ENCODE measurements at places on chromosomes 6 and 20.

DNA sequence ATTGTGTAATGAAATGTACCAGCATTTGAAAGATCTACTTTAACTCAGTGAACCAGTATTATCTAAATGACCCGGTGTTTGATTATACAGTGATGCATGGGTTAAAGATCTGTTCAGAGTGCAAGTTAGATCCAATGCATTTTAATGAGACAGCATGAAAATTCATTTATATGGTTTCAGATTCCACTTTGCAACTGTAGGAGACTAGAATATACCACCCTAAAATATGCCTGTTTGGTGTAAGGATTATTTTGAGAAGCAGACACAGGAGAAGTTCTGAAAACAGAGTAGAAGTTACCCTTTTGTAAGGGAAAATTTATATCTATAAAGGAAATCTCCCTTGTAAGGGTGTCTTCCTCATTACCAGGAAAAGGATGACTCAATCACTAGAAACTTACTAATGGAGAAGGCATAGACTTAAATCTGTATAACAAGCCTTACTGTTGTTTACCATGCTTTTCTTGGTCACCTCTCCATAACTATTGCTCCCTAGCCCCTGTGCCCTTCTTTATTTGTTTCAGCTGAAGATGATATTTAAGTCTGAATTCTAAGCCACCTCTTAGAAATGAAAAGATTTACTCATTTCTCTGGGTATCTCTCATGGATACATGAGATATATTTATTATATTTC is 105.4 kb downstream of the NCOA3 start:
- no peak for DNase-seq

DNA sequence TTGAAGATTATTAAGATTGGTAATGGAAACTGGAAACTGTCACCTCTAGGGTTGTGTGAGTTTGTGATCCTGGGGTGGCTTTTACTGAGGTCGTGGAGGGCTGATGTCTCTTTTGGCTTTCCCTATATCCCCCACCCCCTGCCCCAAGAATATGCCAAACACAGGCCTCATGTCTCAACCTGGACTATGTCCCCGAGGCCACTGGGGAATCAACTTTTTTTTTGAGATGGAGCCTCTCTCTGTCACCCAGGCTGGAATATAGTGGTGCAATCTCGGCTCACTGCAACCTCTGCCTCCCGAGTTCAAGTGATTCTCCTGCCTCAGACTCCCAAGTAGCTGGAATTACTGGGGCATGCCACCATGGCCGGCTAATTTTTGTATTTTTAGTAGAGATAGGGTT is 83.3 kb upstream of the RALGAPA2 start:
- no peak for DNase-seq

GRCh38 chr20:46407671-46407996 is 1.2 kb upstream of the ELMO2 start:
- no peak for DNase-seq

DNA sequence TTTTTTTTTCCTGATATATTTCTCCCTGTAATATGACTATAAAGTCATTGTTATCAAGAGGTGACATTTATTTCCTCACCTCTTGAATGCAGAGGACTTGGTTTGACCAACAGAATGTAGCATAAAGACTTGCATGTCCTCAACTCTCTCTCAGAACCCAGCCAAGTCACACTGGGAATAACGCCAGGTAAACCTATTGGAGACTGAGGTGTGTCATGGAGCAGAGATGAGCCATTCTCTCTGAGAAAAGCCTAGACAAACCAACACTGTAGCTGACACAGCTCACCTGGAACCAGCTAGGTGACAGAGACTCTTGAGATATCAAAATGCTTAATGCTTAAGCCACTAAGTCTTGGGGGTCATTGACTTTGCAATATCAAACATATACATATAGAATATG is 533.6 kb downstream of the HAO1 start:
- DNase-seq: no peak

DNA sequence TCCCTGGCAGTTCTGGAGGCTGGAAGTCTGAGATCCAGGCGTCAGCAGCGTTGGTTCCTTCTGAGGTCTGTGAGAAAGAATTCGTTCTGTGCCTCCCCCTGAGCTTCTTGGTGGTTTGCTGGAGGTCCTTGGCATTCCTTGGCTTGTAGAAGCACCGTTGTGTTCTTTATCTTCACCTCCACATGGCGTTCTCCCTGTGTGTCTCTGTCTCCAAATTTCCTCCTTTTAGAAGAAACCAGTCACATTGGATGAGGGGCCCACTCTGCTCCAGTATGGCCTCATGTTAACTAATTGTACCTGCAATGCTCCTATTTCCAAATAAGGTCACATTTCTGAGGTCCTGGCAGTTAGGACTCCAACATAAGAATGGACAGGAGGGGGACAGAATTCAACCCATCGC is 73.0 kb upstream of the BACH2 start:
- DNase-seq: no peak

GRCh38 chr20:56631318-56631989 is 2.3 kb downstream of the TFAP2C start:
- DNase-seq: no peak

GRCh38 chr6:42260972-42261371 is 43.3 kb upstream of the MRPS10 start:
- DNase-seq: peak; percentile 48

DNA sequence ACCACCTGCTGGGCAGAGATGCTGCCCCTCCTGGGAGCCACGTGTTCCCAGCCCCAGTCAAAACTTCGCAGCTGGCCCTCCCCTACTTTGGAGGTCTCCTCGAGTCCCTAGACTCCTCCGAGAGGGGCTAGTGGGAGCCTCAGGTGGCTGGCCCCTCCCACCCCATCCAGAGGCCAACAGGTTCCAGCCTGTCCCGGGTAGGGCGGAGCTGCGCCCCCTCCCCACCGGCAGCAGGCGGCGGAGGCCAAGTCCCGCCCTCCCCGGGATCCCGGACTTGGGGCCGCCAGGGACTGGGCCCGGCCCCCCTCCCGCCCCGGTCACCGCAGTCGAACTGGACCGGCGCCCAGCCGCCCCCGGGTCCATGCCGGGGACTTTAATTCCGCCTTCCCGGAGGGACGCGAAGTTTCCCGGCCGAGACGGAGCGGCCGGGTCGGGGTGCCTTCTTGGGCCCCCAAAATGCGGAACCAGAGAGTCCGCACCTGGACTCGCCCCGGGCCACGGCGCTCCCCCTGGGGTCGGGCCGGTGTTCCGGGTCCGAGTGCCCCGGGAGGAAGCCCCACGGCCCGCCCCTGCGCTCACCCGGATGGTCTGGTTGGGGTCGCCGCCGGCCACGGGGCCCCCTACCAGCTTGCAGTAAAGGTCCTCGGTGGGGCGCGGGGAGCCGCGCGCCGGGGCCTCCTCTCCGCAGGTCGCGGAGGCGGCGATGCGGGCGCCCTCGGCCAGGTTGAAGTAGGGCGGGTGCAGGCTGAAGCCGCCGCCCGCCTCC is 559 bp downstream of the LAMA5 start:
- no peak for DNase-seq

DNA sequence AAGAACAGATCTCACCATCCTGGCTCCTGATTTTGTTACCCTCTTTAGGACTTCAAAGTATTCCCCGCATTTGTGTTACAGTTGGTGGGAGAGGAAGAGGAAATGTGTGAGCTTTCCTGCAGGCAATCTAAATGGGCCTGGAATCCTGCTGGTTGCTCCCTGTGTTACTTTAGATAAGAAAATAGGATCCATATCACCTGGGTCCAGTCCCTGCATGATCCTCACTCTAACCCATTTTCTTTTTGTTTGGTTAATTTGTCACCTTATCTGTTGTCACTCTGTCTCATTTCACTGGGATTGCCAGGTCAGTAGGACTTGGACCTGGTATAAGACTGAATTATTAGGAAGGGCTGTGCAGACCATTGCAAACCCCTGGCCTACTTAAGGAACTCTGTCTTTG is 175.9 kb upstream of the GJE1 start:
- DNase-seq: no peak

DNA sequence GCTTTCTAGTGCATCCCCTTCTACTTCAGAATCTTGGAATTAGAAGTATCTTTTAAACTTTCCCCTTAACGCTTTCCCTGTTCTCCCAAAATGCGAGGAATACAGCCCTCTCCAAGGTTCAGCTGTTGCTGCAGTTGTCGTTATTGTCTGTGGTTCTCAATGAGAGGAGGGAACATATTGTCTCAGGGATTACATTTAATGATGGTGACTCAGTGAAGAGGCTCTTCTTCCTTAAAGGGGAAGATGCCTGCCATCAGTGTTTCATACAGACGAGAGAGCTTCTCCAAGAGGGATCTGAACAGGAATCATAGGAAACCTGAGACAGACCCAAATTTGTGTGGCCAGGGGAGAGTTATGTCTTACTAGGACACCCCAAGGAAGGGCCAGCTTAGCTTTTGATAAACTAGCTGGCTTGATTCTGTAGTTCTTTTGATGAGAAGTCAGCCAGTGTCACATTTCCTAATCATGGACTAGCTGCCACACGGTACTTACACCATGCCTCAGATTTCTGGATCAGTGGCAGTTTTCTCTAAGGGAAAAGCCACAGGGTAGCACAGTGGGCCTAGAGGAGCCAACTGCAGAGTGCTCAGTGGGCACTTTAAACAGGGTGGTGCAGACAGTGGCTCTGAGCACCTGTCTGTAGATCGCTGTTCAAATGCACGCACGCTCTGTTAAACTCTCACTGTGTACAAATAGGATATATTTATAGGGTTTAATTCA is 59.7 kb upstream of the TMEM181 start:
- DNase-seq: no peak

GRCh38 chr6:41442800-41443501 is 103.2 kb upstream of the FOXP4 start:
- peak; percentile 29 for DNase-seq

DNA sequence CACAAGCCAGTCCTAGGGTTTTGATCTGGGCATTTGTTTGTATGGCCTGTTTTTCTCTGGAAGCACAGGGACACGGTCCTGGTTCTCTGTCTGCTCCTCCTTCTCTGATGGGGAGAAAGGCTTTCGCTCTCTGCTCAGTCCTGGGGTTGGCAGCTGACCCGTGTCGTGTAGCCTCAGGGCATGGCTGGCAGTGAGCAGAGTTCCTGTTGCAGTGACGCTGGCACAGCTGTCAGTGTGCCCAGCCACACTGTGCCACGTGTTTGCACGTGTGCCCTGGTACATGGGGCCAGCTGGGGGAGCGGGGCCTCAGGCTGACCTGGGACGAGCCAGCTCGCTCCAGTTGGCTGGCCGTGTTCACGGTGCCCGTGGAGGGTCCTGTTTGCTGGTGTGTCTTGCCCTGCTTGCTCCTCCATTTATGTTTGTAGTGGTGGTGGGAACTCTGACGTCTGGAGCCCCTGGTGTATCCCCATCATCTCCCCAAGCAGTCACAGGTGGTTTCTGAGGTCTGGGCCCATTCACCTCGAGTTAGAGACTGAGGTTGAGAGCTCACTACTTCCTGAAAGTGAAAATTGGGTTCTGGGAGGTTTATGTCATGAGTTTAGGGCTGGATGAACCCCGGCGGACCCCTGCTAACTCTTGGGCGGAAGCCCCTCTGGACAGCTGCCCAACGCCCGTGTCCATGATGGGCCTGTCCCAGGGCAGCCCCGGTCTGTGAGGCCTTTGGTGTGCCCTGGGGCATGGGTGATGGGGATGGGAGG is 10.2 kb upstream of the DNAJC5 start:
- DNase-seq: no peak

DNA sequence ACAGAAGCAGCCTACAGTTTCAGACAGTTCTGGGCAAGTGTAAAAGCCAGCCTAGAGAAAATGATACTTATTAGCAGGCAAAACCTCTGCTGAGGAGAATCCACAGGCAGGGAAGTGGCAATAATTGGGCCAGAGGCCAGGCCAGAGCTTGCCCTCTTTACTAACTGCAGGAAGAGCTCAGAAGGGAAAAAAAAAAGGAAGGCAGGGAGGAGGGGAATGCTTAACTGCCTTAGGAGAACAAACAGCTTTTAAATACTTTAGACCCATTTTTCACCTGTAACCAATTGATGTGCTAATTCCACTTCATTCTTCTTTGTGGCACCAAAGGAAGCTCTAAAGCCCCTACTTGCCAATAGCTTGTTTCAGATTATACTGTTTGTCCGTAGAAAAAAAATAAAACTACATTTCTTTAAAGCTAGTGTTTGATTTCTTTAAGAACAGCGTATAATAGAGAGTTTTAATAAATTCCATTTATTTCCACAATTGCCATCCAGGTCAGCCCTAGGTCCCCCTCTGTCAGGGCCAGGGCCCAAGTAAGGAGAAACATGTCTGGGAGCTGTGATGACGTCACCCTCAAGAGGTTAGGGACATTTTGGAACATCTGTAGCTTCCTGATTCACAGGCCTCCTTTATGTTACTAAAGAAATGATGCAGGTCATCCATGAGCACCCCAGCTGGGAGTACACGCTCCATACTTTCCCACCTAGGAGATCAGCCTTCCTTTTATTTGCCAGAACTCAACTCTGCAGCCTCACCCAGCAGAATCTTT is 384.3 kb downstream of the CDC5L start:
- DNase-seq: no peak

DNA sequence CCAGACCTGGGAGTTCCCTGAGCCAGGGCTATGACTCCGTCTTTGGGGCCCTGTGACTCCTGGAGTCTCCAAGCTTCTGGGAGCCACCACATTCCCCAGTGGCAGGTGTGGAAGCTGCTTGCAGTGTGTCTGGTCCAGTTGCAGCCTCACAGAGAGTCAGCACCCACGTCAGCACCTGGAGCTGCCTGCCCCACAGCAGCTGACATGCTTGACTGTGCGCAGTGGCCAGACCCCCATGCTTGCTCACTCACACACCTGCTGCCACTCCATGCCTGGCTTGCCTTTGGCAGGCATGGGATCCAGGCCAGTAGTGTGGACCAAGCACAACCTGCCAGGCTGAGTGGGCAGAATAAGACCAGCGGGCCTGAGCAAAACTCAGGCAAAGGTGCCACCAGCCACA is 31.0 kb upstream of the ASIP start:
- DNase-seq: no peak

DNA sequence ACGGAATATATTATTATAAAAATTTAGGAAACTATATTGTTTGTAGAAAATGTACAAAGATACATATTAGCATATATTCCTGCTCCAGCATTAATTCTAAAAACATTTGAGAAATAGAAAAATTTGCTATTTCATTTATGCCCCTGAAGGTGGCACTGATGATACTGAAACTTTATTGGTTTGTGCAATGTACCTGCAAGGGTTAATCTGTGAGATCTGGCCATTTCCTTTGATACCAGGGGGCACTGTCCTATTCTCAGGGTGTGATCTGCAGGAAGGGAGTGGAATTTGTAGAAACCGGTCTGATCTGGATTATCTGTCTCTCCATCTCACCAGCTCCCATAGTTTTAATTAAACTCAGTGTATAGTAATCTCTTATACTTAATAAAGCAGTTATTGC is 625.1 kb upstream of the IMPG1 start:
- no peak for DNase-seq

GRCh38 chr20:40844332-40844731 is 155.3 kb upstream of the MAFB start:
- DNase-seq: no peak

DNA sequence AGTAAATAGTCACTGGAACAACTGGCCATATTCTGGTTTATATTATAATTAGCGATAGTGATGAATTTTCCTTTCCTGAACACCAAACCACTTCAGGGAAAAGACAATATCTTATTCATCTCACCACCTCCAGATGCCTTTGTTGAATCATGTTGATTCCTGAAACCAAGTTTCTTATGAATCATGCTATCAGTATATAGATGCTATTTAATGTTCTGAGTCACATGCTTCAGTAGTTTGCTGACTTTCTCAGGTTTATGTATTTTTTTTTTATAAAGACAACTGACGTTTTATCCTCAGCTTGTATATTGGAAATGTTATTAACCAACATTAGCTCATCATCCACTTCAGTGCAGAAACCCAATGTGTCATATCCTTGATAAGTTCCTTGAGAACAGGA is 710.2 kb upstream of the POU3F2 start:
- DNase-seq: no peak

- no peak for DNase-seq
Measured at GRCh38 chr20:12467758-12468157, 541.0 kb upstream of the SPTLC3 start.
